Peyer's patch (tissue), 4 donors: ENCODE measurements at places on chromosomes 1 and 21. TPM values are rescaled to one million over a fixed set of nuclear protein-coding genes. Genes with fewer than 3 reads are reported as not detected.

- no peak for DNase-seq
Observed at GRCh38 chr1:219010720-219011119, 163.0 kb upstream of the LYPLAL1 start.

GRCh38 chr1:200967693-200968468 lies 55.6 kb downstream of the KIF21B start:
- no peak for DNase-seq

- no peak for DNase-seq
Observed at GRCh38 chr1:56249234-56249633, 330.1 kb downstream of the PLPP3 start.

DNA sequence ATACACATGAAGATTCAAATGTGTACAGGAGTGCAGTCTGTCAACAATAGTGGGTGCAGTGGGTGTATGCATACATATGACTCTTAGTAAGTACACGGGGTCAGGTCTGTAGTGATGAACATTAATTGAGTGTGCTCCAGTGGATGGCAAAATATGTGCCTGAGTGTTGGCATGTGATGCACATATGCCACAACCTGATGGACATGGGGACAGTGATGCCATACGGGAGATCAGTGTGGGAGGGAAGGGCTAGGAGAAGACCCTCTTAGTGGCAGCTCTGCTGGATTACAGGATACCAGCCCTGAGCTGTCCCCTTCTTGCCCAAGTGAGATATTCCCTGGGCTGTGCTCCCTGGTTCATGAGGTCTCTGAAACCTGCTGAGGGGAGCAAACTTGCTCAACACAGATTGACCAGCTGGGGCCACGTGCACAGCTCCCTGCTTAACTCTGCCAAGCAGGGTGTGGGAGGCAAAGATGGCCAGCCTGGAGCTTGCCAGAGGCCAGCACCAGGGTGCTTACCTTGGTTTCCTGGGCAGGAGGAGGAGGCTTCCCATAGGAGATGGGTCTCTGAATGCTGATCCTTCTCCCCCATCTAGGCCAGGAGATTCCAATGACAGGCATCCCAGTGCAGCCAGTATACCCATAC lies 2.2 kb downstream of the SHISA4 start:
- no peak for DNase-seq

GRCh38 chr1:156002188-156002911 lies 18.4 kb downstream of the SSR2 start:
- DNase-seq = no peak

DNA sequence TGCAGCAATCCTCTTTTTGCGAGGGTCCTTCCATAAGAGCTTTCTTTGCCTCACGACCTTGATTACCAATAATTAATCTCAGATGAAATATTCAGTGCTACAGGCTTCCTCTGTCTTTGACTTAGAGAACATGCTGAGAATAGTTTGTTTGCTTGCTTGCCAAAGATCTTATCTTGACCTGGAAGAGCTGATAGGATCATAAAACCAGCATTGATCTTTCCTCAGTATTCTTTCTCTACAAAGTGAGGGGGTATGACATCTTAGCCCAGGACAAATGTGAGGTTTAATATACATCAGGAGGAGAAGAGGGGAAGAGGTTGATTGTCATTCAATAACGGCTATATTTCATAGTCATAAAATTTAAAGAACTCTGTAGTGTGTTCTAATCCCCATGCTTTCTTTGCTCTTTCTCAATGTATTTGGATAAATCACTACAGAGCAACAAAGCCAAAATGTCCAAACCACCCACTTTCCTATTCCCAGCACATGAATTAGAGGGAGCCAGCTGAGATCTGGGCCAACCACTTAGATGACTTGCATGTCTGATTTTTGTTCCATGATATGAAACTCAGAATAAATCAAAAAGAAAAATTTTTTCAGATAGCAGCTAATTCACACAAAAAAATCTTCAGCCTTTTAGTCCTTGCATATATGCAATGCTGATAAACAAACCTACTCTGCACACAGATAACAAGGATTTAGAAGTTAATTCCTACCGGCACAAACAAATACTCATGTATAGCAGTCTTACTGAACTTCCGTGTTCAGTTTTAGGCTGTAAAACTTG lies 50.5 kb upstream of the IPO9 start:
- no peak for DNase-seq

DNA sequence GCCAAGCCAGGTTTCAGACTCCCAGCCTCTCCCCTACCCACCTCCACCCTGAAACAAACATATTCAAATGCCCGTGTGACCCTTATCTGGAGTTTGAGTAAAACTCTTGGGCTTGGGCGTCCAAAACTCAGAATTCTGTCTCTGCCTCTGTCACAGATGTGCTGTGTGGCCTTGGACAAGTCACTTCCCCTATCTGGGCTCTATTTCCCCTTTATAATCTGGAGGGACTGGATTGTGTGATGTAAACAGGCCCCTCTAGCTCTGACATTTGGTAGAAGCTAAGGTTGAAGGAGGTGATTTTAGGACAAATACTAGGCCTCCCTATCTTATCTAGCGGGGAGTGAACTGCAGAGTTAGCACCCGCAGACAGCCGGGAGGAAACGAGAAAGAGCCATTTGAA lies 67.5 kb downstream of the IGSF21 start:
- no peak for DNase-seq

GRCh38 chr1:37149296-37149695 lies 115.0 kb upstream of the GRIK3 start:
- no peak for DNase-seq

DNA sequence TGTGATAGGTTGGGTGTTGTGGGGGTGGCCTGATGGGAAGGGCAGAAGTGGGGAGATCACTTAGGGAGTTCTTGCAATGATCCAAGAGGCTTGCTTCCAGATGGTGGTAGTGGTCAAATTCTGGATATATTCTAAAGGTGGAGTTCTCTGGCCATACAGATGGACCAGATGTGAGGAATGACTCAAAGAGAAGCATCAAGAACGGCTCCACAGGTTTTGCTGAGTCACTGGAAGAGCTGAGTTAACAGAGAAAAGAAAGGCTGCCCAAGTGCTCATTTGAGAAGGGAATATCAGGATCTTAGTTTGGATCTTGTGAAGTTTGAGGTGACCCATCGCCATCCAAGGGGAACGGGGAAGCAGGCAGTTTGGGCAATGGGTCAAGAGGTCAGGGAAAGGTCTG lies 192.9 kb upstream of the GALNT2 start:
- no peak for DNase-seq

DNA sequence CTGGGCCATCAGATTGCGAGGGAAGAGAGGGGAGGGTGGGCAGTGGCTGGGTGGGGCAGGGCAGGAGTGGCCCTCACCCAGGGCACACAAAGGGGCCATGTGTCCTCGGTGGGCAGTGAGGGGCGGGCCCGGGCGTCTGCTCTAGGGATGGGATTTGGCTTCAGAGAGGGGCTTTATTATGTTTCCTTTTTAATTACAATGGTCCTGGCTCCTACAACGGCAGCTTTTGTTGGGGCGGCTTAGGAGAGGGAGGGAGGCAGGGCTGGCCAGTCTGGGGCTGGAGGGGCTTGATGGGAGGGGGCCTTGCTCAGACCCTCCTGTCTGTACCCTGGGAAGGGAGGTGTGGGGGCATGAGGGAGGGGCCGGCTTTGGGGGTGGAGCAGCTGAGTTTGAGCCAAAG lies 102.8 kb upstream of the WNT4 start:
- no peak for DNase-seq

DNA sequence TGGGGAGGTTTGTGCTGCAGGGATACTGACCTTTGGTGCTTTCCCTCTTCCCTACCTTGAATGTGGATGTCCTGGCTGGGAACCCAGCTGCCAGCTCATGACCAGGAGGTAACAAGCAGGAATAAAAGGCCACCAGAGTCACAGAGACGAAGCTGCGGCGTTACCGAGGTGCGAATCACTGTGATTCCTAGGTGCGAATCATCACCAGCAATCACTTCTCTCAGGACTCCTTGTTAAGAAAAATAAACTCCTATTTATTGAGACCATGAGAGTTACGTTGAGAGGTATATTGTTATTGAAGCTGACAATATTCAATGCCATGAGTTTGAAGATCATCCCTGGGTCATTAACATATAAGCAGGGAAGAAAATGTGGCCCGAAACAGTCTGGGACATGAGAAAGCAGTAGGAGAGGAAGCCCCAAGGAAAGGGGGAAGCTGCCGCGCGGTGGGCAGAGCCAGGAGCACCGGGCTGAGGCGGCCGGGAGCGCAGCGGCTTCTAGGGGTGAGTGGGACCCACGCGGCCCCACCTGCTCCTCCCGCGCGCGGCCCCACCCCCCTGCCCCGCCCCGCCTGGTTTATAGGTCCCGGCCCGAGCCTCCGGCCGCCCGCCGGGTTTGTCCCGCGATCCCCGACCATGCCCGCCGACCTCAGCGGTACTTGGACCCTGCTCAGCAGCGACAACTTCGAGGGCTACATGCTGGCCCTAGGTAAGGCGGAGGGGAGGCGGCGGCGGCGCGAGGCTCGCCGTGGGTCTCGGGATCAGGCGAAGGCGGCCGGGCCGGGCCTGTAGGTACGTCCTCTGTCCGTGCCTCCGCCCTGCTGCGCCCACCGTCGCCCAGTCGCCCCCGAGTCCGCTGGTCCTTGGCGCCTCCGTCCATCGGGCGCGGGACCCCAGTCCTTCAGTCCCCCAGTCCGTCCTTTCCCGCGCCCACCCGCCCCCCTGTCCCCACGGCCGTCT lies at the start of gene RBP7:
Gene RBP7 (plus strand): TSS at position 605 of the 959 bp plus-strand sequence. CDS start 31 bp downstream, at position 636.
- peak; percentile 56 for DNase-seq

- DNase-seq = no peak
Observed at GRCh38 chr1:169853341-169853740, 40.4 kb downstream of the SCYL3 start.

DNA sequence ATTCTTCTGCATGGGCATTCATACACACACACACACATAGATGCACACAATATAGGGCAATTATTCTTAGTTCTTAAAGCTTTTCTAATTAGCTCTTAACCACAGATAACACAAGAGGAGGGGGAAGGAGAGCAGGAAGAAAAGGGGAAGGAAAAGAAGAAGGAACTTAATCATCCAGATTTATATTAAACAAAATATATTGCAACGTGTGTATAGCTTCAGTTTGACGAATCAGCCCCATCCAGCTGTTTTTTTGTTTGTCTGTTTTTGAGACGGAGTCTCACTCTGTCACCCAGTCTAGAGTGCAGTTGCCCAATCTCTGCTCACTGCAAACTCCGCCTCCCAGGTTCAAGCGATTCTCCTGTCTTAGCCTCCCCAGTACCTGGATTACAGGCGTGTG lies 21.7 kb upstream of the ANKRD13C start:
- DNase-seq = no peak

DNA sequence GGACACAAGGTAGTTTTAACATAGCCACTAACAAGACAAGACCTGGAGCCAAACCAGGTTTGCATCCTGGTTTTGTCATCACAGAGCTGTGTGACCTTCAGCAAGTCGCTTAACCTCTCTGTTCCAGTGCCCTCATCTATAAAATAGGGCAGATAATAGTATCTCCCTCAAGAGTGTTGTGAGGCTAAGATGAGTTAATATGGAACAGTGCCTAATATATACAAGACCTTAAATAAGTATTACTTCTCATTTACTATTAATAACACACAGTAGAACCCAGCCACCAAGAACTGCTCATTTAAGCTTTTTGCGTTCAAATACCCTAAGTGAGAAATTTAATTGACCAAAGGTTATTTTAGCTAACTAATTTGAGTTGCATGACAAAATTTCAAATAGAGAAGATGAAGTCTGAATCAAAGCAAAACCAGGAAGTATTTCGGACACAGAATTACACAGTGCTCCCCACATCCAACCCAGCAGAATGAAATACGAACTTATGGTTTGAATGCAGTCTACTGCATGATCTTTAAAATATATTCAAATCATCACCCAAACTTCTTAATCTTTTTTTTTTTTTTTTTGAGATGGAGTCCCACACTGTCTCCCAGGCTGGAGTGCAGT lies 123.9 kb upstream of the KRTAP19-8 start:
- DNase-seq = no peak

GRCh38 chr1:32797456-32797855 lies 19.7 kb downstream of the YARS1 start:
- no peak for DNase-seq

DNA sequence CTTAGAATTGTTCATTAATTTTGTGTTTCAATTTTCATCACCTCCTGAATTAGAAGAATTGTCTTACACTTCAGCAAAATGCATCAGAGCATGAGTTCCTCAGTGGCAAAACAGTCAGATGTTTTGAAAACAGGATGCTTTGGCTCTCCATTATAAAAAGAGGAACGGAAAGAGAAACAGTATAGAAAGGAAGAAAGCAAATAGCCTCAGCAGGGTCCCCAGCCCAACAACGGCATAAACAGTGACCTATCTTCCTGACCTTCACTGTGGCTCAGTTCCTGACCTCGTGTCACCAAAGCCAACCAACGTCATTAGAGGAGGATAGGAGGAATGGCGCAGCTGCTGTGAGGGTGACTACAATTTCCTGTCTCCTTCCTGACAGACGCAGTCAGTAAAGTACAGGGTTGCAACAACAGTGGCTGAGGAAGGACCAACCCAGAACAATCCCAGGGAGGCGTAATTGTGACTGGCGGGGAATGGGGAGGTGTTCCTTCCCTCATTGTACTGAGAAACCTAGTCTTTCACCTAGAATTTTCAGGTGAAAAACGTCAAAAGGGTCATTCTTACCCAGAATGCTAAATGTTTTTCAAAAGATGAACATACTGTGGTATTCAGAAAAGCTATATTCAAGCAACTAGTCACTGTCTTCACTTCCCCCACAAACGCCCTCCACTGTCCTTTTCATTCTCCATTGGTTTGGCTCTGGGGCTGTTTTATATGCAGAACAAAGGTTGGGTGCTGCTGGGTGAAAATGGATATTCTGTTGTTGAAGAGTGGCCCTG lies 197.9 kb upstream of the SGIP1 start:
- peak; percentile 49 for DNase-seq

- DNase-seq = no peak
Observed at GRCh38 chr1:82161700-82162141, 361.0 kb downstream of the ADGRL2 start.

- no peak for DNase-seq
Observed at GRCh38 chr1:63937461-63938022, 163.7 kb downstream of the ROR1 start.

GRCh38 chr1:234778221-234779159 lies 168.5 kb upstream of the IRF2BP2 start:
- DNase-seq = no peak

GRCh38 chr1:221074332-221074731 lies 195.1 kb downstream of the HLX start:
- no peak for DNase-seq

The TPTE gene
- total RNA-seq = not detected

The COL6A2 gene
- 59.9 TPM for total RNA-seq

The TMEM82 gene
- total RNA-seq = 2.5 TPM

The PI4KB gene
- total RNA-seq = 68.0 TPM

The LRRC7 gene
- total RNA-seq = 0.57 TPM

The FCAMR gene
- 0.85 TPM for total RNA-seq

The OR2T11 gene
- not detected for total RNA-seq
